Activated CD8-positive, alpha-beta memory T cell treated with anti-CD3 and anti-CD28 coated beads, Interleukin-2, amount 10 ng/mL, durations not matched to agents 7 days and 5 days (primary cell): ENCODE measurements at places on chromosomes 3 and 15.

DNA sequence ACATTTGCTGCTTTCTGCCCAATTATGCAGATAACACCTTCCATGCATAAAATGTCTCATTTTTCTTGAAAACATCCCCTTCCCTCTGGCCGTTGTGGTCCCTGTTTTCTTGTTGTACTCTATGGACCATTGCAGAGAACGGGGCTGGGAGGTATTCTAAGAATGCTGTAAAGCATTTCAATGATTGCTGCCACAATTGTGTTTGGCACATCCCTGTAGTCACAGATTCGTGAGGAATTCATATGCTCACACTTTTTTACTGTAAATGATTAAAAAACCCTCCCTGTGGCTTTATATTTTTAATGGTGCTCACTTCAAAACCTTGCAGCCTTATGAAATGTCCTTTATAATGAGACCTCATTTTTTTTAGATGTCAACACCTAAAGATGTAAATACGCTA is 207.2 kb upstream of the GBE1 start:
- no peak for DNase-seq

- no peak for DNase-seq
These were observed 21.5 kb downstream of the TTC21A start for GRCh38 chr3:39128951-39129350.

- no peak for DNase-seq
These were observed 8.2 kb downstream of the CBLB start for GRCh38 chr3:105860641-105861040.

DNA sequence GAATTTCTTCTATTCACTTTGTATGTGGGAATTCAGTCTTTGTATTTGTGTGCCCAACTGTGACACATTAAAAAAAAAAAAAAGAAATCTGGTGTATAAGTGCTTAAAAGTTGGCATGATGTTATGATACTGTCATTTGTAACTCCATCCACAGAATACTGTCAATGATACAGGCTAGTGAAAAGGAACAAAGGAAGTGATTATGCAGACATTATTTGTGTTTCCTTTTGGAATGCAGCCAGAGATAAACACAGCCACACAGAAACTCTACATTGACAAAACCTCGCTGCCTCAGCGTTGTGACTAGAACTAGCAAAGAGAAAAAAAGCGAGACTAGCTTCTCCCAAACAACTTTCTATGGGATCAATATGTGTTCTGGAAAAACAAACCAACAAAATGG is 519.2 kb upstream of the AGTR1 start:
- no peak for DNase-seq

DNA sequence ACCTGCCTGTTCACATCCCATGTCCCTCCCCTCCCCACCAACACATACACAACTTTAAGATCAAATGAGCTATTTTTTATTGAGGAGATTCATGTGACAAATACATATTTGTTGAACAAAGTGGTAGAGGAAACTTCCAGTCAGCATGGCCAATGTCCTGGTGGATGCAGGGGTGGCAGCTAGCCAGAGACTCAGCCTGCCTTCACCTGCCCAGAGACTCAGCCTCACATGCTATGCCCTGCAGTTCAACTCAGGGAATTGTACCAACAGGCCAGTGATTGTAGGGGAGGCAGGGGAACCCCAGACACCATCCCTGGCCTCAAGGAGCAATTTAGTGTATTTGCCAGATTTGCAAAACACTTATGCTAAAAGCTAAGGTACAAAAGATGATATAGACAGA is 136.6 kb downstream of the OPA1 start:
- no peak for DNase-seq

DNA sequence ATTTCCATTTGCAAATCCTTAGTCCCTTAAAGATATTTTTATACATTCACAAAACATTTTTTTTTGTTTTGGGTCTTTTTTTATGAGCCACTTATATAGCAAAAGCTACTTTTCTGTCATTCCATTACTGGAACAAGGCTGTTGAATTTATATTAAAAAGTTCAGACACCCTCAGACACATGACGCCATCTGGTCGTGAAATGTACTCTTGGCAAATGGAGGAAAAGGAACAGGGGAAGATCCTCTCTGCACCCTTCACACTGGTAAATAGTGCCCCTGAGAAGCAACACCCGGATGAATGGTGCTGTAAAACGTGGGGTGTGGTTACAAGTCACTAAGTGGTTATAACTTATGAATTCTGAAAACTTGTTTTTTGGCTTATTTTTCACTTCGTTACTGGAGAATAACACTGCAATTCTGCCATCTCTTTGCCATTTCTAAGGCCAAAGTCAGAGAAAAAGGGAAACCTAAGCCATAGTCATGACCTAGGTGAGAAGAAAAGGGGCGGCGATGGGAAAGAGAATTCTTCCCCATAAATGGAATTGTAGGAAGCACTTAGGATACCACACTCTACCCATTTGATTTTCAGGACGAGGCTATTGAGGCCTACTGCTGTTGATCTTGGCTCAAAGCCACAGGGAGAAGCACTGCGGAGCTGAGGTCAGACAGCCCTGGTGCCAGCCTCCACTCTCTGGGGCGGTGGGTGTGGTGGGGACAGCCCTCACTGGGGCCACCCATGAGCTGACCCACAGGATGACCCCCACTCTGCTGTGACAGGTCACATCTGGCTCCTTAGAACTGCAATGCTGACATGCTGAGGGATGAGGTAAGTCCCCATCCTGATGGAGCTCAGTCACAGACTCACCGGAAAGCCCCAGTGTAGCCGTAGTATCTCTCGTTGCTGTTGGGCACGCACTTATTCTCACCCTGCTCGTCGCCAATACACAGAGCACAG is 21.9 kb downstream of the LTF start:
- DNase-seq = no peak
